ENCODE measurements at places on chromosomes 5 and 9.

DNA sequence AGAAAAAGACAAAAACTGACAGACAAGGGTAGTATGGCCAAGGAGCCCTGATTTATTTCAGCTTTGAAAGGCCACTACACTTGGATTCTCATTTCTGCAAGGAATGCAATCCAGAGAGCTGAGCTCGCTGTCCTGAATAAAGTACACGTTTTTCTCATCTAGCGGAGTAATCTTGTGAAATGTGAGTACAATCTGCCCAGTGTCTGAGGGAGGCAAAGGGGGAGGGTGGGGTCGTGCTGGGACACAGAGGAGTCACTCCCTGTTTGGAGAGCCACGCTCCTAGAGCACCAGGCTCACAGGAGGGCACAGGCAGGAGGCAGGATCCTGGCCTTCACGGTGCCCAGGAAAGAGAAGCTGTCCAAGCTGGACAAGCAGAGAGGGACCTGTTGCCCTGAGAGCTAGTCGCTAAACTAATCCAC, 51.0 kb upstream of the IFNK start:
- H3K4me3 ChIP-seq = no peak overlapping the region
- H3K36me3 ChIP-seq = no peaks in the 10 kb centered on the region
- no peaks in the 10 kb centered on the region for H3K4me1 ChIP-seq

- H3K4me1 ChIP-seq = no peaks in the 10 kb centered on the region
- no peak for DNase-seq
- H3K36me3 ChIP-seq = no peaks in the 10 kb centered on the region
- H3K27ac ChIP-seq = no peak overlapping the region
- H3K4me3 ChIP-seq = no peak overlapping the region
Observed at GRCh38 chr5:133688391-133688790, 76.0 kb upstream of the FSTL4 start.

GRCh38 chr9:115369322-115369957, 251.5 kb upstream of the TNC start:
- DNase-seq = no peak
- no peak overlapping the region for H3K27ac ChIP-seq
- H3K4me3 ChIP-seq = no peak overlapping the region

DNA sequence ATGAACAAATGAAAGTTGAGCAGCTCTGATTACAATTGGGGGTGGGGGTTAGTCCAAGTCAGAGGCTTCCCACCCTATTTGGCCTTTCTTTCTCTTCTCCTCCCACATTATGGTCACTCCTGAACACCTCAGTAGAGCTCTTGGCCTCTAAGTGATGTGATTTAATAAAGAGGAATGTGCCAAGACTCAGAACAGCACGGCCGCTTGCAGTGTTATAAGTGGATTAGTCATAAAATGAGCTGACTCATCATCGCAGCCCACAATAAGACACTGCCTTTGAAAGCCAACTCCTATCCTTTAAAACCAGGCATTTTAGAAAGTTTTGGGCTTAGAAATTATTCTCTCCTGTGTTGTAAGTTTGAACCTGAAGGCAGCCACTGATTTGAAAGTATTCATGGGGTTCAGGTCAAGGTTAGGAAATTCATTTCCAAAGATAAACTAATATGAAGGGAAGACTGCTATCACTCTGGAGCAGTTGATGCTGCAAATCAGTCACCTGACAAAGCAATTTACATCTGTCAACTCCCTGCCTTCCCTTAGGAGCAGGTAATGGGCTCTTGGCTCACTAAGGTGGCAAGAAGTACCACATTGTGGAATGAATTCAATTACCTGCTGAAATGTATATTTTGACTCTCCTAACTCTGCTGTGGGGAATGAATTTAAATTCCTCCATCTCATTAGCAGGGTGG, 283.6 kb upstream of the NMUR2 start:
- H3K4me3 ChIP-seq = no peak overlapping the region
- H3K27me3 ChIP-seq = no peaks in the 10 kb centered on the region
- DNase-seq = no peak
- H3K4me1 ChIP-seq = no peaks in the 10 kb centered on the region
- H3K27ac ChIP-seq = no peak overlapping the region

- DNase-seq = no peak
- H3K27ac ChIP-seq = no peak overlapping the region
- peaks cover 7% of the 10 kb centered on the region for H3K27me3 ChIP-seq
- H3K36me3 ChIP-seq = no peaks in the 10 kb centered on the region
- no peak overlapping the region for H3K4me3 ChIP-seq
Observed at GRCh38 chr5:10452768-10453331, 11.2 kb downstream of the ROPN1L start.

- H3K36me3 ChIP-seq = peaks cover 19% of the 10 kb centered on the region
- H3K4me1 ChIP-seq = peaks cover 40% of the 10 kb centered on the region
- H3K4me3 ChIP-seq = no peak overlapping the region
- H3K27me3 ChIP-seq = no peaks in the 10 kb centered on the region
- peak; percentile 42 for DNase-seq
Observed at GRCh38 chr5:6736524-6737042, 23.4 kb downstream of the TENT4A start.

DNA sequence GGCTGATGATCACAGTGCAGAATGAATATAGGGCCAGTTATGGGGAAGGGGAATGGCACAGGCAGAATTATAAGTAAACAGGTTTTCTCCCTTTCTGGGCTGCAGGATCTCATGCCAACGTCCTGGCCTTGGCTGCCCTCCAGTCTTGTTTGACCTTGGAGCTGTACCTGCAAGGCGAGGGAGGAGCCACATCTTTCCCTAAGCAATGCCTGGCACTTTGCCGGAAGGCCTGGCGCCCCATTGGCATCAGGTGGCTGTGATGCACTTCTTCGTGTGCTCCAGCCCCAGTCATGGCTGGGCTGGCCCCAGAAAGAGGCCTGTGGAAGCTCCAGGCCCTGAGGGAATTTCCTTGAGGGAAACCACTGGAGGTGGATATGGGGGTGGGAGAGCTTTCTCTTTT, 16.7 kb upstream of the IQGAP2 start:
- no peaks in the 10 kb centered on the region for H3K36me3 ChIP-seq
- H3K4me1 ChIP-seq = no peaks in the 10 kb centered on the region
- no peak for DNase-seq
- H3K27ac ChIP-seq = no peak overlapping the region
- H3K27me3 ChIP-seq = no peaks in the 10 kb centered on the region

GRCh38 chr9:97906236-97906831, 16.0 kb downstream of the TRMO start:
- peaks cover 13% of the 10 kb centered on the region for H3K36me3 ChIP-seq
- no peak overlapping the region for H3K4me3 ChIP-seq
- H3K27ac ChIP-seq = no peak overlapping the region
- no peaks in the 10 kb centered on the region for H3K27me3 ChIP-seq

- no peaks in the 10 kb centered on the region for H3K27me3 ChIP-seq
- DNase-seq = peak; percentile 47
- H3K4me1 ChIP-seq = peaks cover 11% of the 10 kb centered on the region
- no peaks in the 10 kb centered on the region for H3K36me3 ChIP-seq
- H3K4me3 ChIP-seq = no peak overlapping the region
Observed at GRCh38 chr9:128706045-128706444, 3.7 kb downstream of the PKN3 start.

DNA sequence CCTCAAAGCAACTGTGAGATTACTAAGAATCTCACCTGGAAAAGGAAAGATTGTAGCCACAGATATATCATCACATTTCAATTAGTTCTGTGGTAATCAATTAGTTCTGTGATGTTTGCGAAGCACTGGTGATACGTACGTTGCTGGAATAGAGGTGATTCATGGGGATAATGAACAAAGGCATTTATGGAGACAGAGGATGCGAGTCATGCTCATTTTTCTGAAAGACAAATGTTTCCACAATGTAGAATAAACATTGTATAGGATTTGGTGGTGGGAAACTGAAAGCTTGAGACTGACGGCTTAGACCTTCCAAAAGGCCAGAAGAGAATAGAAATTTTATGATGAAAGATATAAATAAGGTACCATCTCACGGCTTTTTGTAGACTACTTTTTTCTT, 507.3 kb upstream of the TYRP1 start:
- no peak overlapping the region for H3K27ac ChIP-seq
- no peaks in the 10 kb centered on the region for H3K27me3 ChIP-seq
- DNase-seq = no peak
- no peak overlapping the region for H3K4me3 ChIP-seq
- H3K36me3 ChIP-seq = no peaks in the 10 kb centered on the region
- H3K4me1 ChIP-seq = no peaks in the 10 kb centered on the region

- H3K4me1 ChIP-seq = no peaks in the 10 kb centered on the region
- H3K4me3 ChIP-seq = no peak overlapping the region
- H3K27ac ChIP-seq = no peak overlapping the region
- no peak for DNase-seq
- H3K27me3 ChIP-seq = no peaks in the 10 kb centered on the region
Observed at GRCh38 chr5:178674334-178674733, 47.5 kb upstream of the CLK4 start.

GRCh38 chr5:131322926-131323325, 59.1 kb downstream of the CDC42SE2 start:
- H3K27ac ChIP-seq = no peak overlapping the region
- no peaks in the 10 kb centered on the region for H3K27me3 ChIP-seq
- peaks cover 15% of the 10 kb centered on the region for H3K4me1 ChIP-seq
- no peak overlapping the region for H3K4me3 ChIP-seq
- no peak for DNase-seq
- H3K36me3 ChIP-seq = no peaks in the 10 kb centered on the region

- DNase-seq = no peak
- H3K4me1 ChIP-seq = peaks cover 34% of the 10 kb centered on the region
- H3K4me3 ChIP-seq = no peak overlapping the region
- H3K36me3 ChIP-seq = no peaks in the 10 kb centered on the region
- H3K27me3 ChIP-seq = no peaks in the 10 kb centered on the region
- H3K27ac ChIP-seq = peak overlapping the region; percentile 87
Observed at GRCh38 chr5:88887342-88887741, 4.4 kb upstream of the MEF2C start.

DNA sequence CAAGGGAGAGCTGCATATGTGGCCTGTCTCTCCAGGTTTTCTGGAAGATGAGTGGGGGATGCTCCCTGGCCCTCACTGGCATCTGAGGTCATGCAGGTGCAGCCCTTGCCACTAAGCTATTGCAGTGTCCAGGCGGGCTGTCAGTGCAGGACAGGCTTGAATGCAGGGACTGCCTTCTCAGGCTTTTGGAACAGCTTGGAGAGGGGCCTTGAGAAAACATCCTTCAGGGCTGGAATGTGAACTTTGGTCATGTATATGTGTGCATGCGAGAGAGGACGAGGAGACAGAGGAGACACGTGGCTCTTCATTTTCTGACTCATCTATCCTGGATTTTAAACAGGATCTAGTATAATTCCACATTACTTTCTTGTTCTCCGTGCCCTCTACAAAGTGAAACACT, 90.3 kb downstream of the MACROH2A1 start:
- no peaks in the 10 kb centered on the region for H3K4me1 ChIP-seq
- no peak overlapping the region for H3K27ac ChIP-seq
- H3K27me3 ChIP-seq = no peaks in the 10 kb centered on the region
- no peak overlapping the region for H3K4me3 ChIP-seq

GRCh38 chr5:179795049-179795862, 1.5 kb downstream of the LTC4S start:
- H3K4me1 ChIP-seq = peaks cover 32% of the 10 kb centered on the region
- peak overlapping the region; percentile 87 for H3K27ac ChIP-seq
- H3K36me3 ChIP-seq = peaks cover 29% of the 10 kb centered on the region
- DNase-seq = peak; percentile 70

DNA sequence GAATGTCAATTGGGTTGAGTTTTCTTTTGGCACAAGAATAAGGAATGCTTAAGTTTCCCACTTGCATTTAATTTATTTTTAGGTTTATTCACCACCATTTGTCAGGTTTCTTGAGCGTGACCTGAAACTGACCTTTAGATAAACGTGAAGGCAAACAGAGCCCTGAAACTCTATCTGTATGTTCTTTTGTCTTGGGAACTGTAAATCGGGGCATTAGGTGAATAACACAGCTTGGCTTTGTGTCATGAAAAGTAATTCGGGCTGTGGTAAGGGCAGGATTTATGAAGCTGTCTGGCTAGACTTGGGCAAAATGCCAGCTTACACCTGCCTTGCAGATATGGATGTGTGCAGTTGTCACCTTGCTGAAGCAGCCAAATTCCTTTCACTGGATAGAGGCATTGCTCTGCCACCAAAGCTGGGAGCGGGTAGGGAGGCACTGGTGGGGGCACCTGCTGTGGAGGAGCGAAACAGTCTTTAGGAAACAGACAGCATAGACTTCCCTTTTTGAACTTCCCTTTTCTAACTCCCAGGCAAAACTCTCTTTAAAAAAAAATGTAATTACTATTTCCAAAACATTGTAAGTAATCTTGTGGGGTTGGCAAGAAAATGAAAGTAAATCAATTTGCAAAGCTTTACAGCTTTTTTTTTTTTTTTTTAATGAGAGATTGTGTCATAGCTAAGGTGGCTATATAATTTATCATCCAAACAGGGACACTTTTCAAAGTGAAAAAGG, 545.2 kb downstream of the CSNK1G3 start:
- H3K36me3 ChIP-seq = no peaks in the 10 kb centered on the region
- peaks cover 14% of the 10 kb centered on the region for H3K4me1 ChIP-seq
- DNase-seq = peak; percentile 66
- peak overlapping the region; percentile 14 for H3K4me3 ChIP-seq
- H3K27me3 ChIP-seq = no peaks in the 10 kb centered on the region

- H3K27ac ChIP-seq = no peak overlapping the region
- no peak overlapping the region for H3K4me3 ChIP-seq
- peak; percentile 66 for DNase-seq
- H3K4me1 ChIP-seq = peaks cover 16% of the 10 kb centered on the region
- H3K36me3 ChIP-seq = no peaks in the 10 kb centered on the region
Observed at GRCh38 chr5:169494941-169495548, 88.5 kb upstream of the SPDL1 start.

DNA sequence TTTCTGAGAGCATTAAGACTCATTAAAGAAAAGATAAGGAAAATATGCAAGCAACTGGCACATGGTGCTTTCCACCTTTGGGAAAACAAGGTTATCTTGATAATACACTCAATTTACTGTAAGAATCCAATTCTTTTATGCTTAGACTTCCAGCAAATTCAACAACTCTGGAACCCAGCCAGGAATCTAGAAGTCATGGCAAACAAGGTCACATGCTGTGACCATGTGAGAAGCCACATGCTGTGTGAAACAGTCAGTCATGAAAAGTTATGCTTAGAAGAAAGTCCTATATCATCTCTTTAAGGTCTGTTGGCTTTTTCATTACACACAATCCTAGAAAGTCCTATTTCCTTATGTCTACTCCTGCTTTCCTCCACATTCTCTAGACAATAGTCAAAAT, 581.8 kb upstream of the C9orf72 start:
- no peaks in the 10 kb centered on the region for H3K36me3 ChIP-seq
- H3K27me3 ChIP-seq = no peaks in the 10 kb centered on the region
- H3K27ac ChIP-seq = no peak overlapping the region
- no peak for DNase-seq
- no peaks in the 10 kb centered on the region for H3K4me1 ChIP-seq
- H3K4me3 ChIP-seq = no peak overlapping the region

DNA sequence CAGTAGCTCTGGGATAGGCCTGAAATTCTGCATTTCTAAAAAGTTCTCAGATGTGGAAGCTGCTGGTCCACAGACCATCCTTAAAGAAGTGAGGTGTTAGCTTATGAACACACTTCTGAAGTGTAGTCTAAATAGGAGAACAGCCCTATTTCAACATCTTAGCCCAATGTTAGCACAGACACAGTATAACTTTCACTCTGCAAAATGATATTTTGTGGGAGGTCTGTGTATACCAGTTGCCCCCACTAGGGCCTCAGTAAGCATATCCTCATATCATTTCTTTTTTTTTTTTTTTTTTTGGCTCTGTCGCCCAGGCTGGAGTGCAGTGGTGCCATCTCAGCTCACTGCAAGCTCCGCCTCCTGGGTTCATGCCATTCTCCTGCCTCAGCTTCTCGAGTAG, 7.5 kb upstream of the HABP4 start:
- no peaks in the 10 kb centered on the region for H3K27me3 ChIP-seq
- no peak overlapping the region for H3K27ac ChIP-seq
- no peaks in the 10 kb centered on the region for H3K4me1 ChIP-seq
- H3K4me3 ChIP-seq = no peak overlapping the region
- DNase-seq = no peak

Measured in sigmoid colon (tissue), 7 donors.